ENCODE measurements at places on chromosomes 16 and 17.

GRCh38 chr17:73318427-73318813 is 6.6 kb upstream of the CDC42EP4 start:
- DNase-seq = no peak

DNA sequence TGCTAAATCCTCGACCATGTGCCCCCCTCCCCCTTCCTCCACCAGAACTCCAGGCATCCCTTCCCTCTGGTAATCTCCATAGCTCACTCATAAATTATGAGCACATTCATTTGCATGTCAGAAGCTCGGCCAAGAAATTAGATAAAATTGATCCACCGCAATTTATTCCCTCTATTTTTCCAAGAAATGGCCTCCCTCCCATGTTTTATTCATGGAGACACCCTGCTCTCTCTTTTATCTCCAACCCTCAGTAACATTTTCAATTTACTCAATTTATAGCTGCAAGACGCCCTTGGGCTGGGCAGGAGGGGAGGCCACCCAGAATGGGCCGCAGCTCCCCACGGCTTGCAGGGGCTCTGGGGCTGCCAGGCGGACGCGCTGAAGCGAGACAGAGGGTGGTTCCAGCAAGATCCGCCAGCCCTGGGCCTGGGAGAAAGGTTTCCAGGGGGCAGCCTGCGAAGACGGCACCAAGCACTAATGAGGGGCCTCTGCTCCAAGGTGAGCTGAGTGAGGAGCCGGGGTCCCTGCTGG is 54.7 kb upstream of the ZNF423 start:
- no peak for DNase-seq

- DNase-seq = no peak
These were observed 51.3 kb upstream of the AMZ2 start for GRCh38 chr17:68196394-68197090.

- no peak for DNase-seq
These were observed 25.0 kb downstream of the USP10 start for GRCh38 chr16:84724606-84725309.

GRCh38 chr17:26782153-26782552 is 511.8 kb upstream of the WSB1 start:
- no peak for DNase-seq

GRCh38 chr16:70255574-70255973 is 3.8 kb upstream of the EXOSC6 start:
- DNase-seq = no peak

- DNase-seq = no peak
These were observed 20.0 kb downstream of the GLG1 start for GRCh38 chr16:74586948-74587347.

DNA sequence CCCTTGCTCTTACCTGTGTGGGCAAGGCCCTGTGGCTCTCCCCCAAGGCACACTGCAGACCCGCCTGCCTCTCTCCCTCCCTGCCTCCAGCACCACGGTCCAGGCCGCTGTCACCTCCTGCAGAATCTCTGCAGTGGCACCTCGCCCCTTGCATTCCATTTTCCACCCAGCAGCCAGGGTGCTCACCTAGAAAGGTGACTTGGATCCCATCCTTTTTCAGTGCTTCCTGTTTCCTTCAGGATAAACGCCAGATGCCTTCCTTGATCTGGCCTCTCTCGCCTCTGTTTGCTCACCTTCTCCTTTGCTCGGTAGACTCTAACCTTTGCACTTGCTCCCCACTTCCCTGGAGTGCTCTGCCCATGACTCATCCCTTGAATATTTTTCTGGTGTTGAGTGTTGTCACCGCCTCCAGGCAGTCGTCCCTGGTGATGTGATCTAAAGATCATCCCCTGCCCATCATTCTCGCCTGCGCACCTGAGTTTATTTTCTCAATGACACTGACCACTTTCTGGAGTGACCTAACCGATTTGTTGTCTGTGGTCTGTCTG is 79.2 kb upstream of the LGALS9 start:
- DNase-seq = no peak

- DNase-seq = no peak
These were observed 64.7 kb downstream of the ELAC2 start for GRCh38 chr17:12953156-12953555.

GRCh38 chr16:48911700-48912099 is 301.7 kb upstream of the N4BP1 start:
- no peak for DNase-seq

Measured in H4 (cell line).